Daoy (cell line): ENCODE measurements at places on chromosomes 13 and 19.

- DNase-seq, result no peak
Observed at GRCh38 chr19:548886-549830, 5.3 kb downstream of the GZMM start.

DNA sequence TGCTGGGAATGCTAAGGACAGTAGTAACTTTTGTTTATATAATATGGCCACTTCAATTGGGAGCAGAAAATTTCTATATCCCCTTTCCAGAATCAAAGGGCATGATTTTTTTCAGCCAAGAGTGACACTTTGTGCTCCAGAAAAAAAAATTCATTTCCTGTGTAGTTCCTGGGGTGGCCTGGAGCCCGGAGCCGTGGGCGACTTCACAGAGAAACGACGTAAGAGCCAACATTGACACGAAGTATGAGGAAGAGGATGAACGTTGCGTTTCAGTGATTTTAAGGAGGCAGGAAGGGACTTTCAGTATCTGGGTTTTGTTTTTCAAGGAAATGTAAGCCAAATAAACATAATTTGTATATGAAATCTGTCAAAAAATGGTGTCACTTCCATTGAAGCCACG is 187.6 kb downstream of the STK24 start:
- DNase-seq, result no peak

GRCh38 chr13:106088085-106088484 is 447.4 kb downstream of the EFNB2 start:
- no peak for DNase-seq

GRCh38 chr19:51786646-51787494 is 8.1 kb upstream of the FPR3 start:
- no peak for DNase-seq

GRCh38 chr13:32734511-32734910 is 148.3 kb downstream of the PDS5B start:
- peak; percentile 67 for DNase-seq

DNA sequence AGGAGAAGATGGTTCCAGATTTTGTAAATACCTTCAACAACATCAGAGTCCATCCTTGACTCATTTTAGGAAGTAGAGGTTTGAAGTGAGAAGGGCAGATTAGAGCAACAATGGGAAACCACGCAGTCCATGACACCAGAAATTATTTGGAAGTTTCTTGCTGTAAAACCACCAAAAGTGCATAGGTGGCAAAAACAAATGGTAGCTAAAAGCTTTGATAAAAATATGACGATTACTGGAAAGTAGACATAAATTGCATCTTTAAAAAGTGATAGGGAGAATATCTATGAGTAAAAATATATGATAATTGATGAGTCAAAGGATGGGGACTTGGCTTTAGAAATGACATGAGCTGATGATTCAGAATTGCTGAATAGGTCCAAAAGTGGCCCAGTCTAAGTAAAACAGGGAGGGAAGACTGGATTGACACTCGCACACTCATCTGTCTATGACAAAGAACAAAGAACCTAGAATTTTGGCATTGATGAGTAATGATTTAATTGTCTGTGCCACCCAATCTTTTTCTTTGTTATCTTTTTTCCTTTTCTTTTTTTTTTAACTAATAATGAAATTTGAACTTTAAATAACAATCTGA is 472.2 kb downstream of the MYO16 start:
- DNase-seq, result no peak

DNA sequence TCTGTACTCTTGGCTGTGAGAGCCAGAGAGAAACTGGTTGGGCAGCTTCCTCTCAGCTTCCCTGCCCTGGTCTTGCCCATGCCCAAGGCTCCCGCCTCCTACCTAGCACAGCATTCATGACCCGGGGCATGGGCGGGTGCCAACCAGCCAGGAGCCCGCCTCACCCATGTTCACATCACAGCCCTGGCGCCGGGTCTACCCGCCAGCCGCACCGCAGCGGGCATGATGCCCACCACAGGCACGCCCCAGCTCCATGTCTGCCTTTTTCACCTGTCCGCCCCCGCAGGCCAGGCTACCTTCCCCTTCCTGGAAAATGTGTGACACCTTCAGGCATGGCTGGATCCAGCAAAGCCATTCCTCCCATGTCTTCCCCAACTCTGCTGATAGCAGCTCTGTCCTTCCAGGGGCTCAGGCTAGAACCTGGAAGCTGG is 42.1 kb downstream of the PTPRS start:
- no peak for DNase-seq

DNA sequence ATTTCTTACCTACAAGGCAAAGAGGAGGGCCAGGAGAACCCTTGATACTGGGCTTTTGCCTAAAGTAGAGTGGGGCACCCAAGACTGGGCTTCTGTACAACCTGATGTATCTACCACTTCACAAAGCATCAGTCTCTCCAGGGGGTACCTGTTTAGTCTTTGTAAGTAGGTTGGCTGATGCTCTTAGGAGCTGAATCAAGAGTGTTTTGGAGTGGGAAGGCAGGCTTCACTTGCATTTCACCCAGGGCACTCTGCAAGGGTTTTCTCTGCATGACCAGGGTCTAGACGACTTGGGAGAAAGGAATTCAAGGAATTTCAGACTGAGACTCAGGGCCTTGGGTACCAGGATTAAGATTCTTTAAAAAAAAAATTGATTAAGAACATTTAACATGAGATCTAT is 361.5 kb downstream of the RFC3 start:
- no peak for DNase-seq

GRCh38 chr13:101649488-101650126 is 197.1 kb downstream of the ITGBL1 start:
- peak; percentile 10 for DNase-seq

- no peak for DNase-seq
Observed at GRCh38 chr19:44960906-44961728, 5.9 kb downstream of the CLPTM1 start.

DNA sequence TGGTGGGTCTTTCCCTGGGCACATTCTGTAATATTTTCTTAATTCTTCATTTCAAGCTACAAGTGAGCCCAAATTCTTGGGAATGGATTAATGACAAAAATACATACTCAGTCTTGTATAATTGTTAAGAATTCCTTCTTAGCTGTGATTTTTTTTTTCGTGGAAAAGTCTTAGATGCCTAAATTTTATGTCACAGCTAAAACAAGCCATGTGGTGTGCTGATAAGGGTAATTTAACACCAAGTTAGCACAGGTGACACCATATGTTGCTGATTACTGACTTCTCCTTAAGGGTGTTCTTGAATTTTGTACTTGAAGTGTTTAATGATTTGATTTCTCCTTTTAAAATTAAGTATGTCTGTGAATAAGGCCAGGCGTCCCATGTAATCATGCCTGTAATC is 29.3 kb downstream of the WDFY2 start:
- no peak for DNase-seq

DNA sequence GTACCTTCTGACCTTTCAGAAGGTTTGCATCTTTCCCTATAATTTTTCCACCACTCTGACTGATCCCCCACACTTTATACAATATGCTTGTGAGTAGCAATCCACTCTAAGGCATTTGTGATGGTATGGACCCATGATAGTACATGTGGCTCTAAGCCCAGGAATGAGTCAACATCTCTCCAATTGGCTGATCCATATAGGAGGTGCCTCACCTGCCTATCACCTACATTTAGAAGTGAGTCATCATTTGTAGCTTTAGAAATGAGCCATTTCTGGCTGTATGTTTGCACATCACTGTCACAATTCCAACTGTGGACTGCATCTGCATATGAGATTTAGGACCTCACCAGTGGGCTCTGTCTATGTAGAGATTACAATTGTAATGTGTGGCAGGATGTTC is 133.1 kb upstream of the ZNF91 start:
- DNase-seq, result no peak

GRCh38 chr19:50272263-50272897 is 56.8 kb downstream of the KCNC3 start:
- no peak for DNase-seq

DNA sequence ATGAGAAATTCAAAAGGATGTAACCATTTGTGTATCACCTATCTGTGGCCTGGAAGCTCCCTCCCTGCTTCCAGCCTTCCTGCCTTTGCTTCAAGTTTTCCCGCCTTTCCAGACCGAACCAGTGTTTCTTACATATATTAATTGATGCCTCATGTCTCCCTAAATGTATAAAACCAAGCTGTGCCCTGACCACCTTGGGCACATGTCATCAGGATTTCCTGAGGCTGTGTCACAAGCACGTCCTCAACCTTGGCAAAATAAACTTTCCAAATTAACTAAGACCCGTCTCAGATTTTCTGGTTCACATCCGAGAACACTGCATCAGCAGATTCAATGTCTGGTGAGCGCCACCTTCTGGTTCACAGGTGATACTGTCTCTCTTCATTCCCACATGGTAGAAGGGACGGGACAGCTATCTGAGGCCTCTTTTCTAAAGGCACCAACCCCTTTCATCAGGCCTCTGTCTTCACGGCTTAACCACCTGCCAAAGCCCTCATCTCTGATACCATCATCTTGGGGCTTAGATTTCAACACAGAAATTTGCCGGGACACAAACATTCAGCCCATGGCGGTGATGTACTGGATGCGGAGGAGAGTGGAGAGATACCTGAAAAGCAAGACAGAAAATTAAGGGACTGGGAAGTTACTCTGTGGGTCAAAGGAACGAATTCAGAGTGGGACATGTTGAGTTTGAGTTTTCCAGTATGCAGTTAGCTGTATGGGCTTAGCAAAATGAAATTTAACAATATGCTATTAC is 58.7 kb upstream of the PABPC3 start:
- peak; percentile 55 for DNase-seq
